ENCODE measurements at places on chromosomes 5 and 9.

DNA sequence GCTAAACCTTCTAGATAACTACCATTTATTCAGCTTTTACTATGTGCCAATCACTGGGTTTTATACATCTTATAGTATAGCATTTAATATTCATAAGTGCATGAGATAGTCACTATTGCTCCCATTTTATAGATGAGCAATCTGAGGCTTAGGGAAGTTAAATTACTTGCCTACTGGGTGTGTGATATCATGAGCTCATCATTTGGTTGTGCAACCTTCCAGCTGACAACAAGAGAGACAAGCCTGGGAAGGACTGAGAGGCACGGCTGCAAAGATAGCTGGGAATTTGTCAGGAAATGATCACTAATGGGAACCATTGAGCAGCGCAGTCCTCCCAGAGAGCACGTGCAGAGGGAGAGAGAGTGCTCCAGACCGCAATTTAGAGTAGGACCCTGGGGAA lies 481.6 kb upstream of the KIF2A start:
- DNase-seq = no peak

- DNase-seq = no peak
Observed at GRCh38 chr5:112221128-112221527, 197.9 kb downstream of the EPB41L4A start.

DNA sequence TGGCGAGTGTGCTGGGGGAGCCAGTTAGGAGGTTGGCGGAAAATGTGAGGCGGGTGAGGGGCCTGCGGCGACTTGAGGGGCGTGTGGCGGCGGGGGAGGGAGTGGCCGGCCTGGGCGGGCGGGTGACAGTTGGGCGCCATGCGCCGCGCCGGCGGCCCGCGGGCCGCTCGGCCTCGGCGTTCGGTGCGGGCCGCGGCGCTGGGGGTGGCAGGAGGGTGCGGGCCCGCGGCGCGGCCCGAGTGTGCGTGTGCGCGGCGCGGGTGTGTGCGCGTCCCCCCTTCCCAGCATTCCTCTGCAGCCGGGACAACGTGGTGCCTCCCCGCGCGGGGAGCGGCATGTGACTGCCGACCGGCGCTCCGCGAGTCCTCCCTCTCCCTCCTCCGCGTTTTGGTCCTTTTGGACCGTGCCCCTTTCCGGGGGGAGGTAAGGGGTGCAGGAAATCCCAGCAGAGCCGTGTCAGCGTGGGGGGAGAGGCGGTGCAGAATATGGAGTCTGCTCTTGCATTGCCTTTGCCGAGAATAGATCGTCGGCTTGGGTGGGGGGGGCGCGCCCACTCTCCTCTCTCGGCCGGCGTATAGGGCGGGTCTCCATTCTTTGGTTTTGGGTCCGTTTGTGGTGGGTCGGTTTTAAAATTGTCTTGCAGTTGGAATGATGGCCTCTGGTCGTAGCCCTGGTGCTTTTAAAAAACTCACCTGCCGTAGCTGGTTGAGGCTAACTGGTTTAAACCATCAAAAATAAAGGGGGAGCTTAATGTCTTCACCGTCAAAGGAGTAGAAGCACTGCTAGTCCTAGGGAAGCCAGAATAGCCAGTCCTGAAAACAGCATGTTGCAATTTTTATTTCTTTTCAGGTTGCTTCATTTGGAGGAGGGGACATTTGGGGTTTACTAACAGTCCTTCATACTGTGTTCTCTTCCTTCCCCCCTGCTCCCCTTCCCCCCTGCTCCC lies 2.0 kb downstream of the LARP1 start:
- peak; percentile 59 for DNase-seq

DNA sequence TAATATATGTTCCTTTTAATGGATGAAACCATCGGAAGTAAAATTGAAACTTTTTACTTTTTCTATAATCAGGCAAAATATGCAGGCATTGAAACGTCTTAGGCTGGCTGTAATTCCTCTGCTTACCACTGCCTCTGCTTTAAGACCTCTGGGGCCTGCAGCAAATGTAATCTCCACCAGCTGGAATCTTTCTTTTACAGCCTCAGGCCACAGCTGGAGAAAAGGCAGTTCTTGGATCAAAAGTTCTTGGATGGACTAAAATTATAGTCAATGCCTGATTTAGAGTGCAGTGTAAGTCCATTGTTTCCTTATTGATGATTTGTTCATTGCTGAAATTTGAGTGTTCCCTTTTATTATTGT lies 396.7 kb downstream of the KCTD16 start:
- no peak for DNase-seq

DNA sequence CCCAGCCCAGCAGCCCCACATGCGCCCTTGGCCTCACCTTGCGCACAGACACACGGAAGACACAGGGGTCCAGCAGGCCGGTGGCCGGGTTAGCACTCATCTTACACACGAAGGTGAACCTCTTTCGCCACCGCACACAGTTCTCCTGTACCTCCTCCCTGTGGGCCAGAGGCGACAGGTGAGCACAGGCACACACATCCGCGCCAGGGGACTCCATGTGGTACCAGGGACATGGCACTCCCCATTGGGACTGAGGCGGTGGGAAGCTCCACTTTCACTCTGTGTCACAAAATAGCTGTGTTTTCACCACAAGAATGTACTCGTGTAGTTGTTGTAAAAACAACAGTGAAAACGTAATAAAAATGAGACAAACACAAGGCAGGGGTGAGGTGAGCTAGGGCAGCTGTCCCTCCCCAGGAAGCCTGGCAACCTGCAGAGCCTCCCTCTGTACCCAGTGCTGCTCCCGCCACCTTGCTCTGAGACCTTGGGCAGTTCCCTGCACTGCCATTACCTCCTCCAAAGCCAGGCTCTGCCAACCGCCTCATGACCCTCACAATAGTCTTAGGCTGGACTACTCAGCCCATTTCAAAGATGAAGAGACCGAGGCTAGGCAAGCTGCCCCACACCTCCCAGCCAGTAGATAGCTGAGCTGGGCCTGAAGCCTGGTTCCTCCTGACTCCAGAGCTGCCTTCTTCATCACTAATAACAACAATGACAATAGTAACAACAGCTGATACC lies 16.3 kb upstream of the DPM2 start:
- no peak for DNase-seq

- no peak for DNase-seq
Observed at GRCh38 chr9:134391319-134392231, 65.3 kb downstream of the RXRA start.

- no peak for DNase-seq
Observed at GRCh38 chr9:130333041-130333711, 67.6 kb downstream of the HMCN2 start.

DNA sequence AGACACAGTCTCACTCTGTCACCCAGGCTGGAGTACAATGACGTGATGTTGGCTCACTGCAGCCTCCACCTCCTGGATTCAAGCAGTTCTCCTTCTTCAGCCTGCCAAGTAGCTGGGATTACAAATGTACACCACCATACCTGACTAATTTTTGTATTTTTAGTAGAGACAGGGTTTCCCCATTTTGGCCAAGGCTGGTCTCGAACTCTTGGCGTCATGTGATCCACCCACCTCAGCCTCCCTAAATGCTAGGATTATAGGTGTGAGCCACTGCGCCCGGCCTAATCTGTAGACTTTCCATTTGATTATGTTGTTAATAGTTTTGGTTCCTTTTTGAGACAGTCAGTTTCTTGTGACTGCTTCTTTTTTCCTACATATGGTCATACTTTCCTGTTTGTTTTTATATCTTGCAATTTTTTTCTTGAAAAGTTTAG lies 31.0 kb downstream of the MTREX start:
- DNase-seq = no peak

DNA sequence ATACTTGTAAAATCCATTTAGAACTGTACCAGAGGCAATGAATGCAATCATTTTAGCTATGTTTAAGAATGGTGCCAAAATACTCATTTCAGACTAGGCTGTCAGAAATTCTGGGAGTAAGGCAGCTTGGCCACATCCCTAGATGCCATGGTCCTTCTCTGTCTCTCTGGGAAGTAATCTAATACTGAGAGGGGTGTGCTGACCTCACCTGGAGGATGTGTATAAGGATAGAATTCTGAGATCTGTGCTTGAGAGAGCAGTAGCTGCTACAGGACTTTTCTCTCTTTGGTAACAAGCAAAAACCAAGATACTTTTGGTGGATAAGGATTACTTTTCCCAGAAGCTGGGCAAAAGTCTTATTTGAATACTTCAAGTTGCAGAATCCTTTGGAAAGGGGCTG lies 68.1 kb upstream of the MRPS30 start:
- DNase-seq = no peak

GRCh38 chr9:95819636-95820035 lies 55.9 kb upstream of the ERCC6L2 start:
- DNase-seq = no peak

GRCh38 chr9:26292943-26293342 lies 599.7 kb downstream of the CAAP1 start:
- no peak for DNase-seq

DNA sequence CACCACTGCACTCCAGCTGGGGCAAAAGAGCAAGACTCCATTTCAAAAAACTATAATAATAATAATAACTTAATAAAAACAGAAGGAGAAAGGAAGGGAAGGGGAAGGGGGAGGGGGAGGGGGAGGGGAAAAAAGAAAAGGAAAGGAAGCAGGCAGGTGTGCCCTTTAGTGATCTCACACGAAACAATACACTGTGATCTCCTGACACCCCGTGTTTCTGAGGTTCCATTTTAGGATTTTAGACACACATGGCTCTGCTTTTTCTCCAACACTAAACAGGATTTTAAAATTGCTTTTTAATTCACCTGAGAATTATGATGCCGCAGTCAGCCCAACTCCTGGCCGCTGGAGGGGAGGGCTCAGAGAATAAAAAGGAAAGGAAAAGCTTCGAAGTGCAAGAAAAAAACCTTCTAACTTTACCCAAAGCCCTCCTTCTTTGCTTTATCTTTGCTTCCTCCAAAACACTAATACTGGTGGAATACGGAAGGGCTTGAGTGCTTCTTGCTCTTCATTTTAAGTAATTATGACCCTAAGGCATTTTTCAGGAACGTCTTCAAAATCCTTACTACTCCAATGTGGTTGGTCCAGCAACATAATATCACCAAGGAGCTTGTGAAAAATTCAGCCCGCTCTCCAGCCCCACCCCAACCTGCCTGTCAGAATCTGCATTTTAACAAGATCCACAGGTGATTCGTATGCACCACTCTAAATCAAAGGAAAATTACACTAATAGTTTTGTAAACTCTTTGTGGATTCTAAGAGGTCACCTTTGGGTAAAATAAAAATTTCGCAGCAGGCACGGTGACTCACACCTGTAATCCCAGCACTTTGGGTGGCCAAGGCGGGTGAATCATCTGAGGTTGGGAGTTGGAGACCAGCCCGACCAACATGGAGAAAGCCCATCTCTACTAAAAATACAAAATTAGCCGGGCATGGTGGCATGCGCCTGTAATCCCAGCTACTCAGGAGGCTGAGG lies 66.0 kb downstream of the MYO10 start:
- DNase-seq = no peak

DNA sequence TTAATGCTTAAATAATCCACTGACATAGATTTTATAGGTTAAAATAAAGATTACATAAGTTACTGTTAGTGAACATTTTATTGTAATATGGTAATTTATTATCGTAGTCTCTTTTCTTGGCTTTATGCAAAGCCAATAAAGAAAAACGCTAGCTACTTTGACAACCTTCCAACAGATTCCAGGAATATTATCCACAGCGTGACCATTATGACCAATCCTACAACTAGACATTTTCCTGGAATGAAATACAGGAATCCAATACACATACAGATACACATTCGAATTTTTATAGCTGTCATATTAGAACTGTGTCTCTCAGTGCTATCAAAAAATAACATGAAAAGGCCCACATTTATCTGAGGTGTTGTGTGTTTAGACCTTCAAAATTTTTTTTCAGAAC lies 13.1 kb downstream of the RPS23 start:
- no peak for DNase-seq

- DNase-seq = no peak
Observed at GRCh38 chr5:134178096-134178419, 1.3 kb upstream of the SKP1 start.

DNA sequence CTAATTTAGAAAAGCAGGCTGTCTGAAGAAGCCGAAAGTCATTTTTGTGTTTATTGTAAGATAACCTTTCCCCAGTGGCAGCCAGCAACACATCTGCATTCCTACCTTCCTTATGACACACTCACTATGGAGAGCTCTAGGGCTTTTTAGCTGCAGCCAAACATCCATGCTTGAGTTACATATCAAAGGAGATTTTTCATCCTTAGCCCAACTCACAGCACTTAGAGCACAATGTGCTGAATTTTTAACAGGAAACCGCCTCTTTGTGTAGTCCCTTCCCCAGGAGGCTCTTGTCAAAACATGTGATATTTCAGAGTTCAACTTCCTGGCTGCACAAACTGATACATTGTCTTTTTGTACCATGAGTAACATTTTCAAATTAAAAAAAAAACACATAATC lies 379.2 kb downstream of the CTNND2 start:
- no peak for DNase-seq

GRCh38 chr9:2157277-2158110 lies 142.3 kb downstream of the SMARCA2 start:
- DNase-seq = no peak

GRCh38 chr5:54519509-54519876 lies 1.9 kb downstream of the SNX18 start:
- no peak for DNase-seq

- no peak for DNase-seq
Observed at GRCh38 chr5:159073026-159073425, 26.7 kb downstream of the EBF1 start.

DNA sequence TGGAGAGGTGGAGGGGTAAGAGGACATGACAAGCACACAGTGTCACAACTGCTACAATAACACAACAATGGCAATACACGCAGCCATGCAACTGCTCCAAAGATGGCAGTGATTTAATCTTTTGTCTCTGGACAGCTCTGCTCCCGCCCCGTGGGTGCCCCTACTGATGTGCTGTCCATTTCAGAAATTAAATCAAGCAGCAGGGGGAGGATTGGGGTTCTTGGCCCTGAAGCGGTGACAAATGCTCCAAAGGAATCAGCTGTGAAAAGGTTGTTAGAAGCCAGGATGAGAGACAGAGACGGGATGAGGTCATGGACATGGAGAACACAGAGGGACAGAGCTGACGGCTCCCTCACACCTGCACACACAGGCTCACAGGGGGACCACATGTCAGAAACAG lies 22.6 kb downstream of the CNTFR start:
- DNase-seq = no peak

DNA sequence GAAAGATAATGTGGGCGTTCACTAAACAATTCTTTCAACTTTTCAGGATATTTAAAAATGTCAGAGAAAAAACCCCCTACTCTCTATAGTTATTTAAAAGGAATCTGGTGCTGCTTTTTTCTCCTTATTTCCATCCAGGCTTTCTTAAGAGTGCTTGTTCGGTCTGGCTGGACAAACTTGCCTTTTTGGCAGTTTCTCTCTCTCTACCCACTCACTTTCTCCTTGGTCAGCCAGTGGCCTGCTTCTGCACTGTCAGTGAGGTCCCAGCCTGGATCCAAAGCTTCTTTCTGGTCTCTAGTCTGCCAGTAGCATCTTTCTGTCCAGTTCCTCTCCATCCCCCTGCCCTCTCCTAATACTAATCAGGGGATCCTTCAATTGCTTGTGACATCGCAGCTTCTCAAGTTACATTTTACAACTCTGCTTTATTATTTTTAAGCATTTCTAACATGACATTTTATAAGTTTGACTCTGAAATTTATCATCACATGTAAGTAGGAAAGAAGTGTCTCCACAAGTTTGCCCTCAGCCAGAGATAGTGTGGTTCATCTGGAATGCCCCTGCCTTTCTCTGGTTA lies 50.4 kb downstream of the PIK3R1 start:
- no peak for DNase-seq

- DNase-seq = no peak
Observed at GRCh38 chr5:157955541-157956172, 96.7 kb upstream of the CLINT1 start.

- DNase-seq = peak; percentile 39
Observed at GRCh38 chr5:36150676-36151433, 832 bp downstream of the LMBRD2 start.

- no peak for DNase-seq
Observed at GRCh38 chr9:114884787-114885452, 45.5 kb downstream of the TNFSF8 start.
